ENCODE measurements at places on chromosomes 16 and 17.

GRCh38 chr17:77465358-77466041 lies 324.7 kb downstream of the SEC14L1 start:
- DNase-seq, result peak; percentile 68

DNA sequence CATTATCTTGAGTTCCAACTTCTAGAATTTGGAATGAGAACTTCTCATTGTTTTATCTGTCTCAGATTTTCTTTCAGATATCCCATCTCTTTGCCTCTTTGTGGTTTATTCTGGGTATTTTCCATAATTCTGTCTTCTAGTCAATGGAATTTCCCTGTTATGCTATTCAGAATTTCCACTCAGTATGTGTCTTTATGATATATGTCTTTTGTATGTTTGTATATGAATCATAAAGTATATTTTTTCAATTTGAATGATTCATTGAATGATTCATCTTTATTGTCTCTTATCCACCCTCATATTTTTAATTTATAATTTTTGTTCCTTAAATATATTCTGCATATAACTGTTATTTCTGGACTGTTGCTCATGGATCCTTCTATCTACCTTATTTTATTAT lies 729.7 kb upstream of the GOT2 start:
- DNase-seq, result no peak

DNA sequence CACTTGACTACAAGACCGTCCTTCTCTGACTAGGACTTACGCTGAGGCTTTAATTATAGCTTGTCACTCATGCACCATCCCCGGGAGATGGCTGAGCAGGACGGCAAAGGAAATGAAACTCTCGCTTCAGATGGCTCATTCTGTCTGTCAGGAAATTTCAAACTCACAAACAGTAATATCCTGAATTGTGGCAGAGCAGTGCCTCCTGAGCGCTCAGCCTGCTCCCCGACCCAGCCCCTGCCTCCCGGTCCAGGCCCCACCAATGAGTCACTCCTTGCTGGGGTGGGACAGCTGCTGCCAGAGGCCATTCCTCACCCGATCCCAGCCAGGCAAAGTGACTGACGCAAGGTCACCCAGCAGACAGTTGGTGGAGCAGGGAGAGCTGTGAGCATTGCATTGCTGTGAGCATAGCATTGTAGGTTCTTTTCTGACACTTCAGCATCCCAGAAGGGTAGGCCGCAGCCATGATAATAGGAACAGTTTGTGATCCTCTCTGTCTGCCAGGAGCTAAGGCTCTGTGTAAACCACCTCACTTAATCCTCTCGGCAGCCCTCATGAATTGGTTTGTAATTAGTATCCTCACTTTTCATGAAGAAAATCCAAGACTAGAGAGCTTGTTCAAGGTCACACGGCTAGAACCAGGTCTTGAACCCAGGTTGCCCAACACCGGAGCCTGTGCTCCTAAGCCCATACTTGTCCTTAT lies 20.9 kb downstream of the CCDC182 start:
- no peak for DNase-seq

- DNase-seq, result no peak
These were observed 14.1 kb downstream of the METRNL start for GRCh38 chr17:83093506-83093905.

- DNase-seq, result peak; percentile 89
These were observed 138.2 kb upstream of the COX10 start for GRCh38 chr17:13931111-13931526.

DNA sequence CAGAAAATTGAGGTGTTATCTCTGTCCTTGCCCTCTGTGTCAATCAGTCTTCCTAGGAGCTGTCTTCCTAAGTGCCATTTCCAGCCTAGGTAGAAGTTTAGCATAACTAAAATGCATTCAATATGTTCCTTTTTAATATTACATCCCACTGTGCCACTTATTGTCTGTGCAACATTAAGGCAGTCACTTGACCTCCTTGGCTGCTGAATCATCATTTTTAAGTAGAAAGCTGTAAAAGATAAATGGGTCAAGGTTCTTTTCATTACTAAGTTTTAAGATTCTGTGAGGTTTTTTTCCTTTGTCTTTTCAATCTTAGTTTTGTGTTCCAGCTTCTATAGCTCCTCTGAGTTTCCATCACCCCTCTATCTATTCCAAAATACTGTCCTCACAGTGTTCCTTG lies 371.9 kb upstream of the SOX9 start:
- DNase-seq, result no peak

DNA sequence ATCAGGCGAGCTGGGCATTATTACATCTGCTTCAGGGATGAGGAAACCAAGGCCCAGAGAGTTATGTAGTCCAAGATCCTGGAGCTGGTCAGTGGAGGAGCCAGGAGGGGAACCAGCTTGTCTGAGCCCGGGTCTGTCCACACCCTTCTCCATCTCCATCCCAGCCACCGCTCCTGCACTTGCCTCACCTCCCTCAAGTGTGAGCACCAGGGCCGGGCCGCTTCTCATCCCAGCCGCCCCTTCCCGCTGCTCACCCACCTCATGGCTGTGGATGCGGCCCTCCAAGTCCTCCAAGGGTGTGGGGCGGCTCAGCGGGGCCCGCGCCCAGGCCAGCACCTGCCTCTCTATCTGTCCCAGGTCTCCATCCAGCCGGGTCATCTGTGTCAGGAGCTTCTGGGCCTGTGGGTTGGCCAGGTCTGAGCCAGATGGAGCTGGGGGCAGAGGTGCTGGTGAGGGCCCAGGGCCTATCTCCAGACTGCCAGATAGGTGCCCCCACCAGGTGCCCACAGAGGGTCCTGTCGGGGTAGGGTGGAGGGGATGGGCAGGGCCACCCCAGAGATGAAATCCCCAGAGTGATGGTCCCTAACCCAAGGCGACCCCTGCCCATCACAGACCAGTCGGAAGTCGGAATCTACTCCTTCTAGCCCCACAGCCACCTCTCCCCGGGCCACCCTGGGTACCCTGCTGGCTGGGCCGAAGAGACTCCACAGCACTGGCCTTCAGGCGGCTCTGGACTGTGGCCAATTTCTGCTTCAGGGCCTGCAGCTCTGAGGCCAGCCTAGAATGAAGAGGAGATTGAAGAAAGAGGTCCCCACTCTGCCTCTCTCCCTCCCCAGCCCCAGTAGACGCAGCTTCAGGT lies 9.4 kb downstream of the EVPL start:
- DNase-seq, result no peak

GRCh38 chr17:67200727-67201301 lies 44.2 kb downstream of the HELZ start:
- DNase-seq, result no peak

- DNase-seq, result no peak
These were observed 97.8 kb downstream of the CLEC16A start for GRCh38 chr16:11042191-11042590.

- no peak for DNase-seq
These were observed 183.0 kb downstream of the RBFOX3 start for GRCh38 chr17:79427621-79428539.

GRCh38 chr17:61662186-61662585 lies 71.2 kb upstream of the NACA2 start:
- DNase-seq, result no peak

GRCh38 chr16:10552998-10553491 lies 27.4 kb downstream of the EMP2 start:
- no peak for DNase-seq

DNA sequence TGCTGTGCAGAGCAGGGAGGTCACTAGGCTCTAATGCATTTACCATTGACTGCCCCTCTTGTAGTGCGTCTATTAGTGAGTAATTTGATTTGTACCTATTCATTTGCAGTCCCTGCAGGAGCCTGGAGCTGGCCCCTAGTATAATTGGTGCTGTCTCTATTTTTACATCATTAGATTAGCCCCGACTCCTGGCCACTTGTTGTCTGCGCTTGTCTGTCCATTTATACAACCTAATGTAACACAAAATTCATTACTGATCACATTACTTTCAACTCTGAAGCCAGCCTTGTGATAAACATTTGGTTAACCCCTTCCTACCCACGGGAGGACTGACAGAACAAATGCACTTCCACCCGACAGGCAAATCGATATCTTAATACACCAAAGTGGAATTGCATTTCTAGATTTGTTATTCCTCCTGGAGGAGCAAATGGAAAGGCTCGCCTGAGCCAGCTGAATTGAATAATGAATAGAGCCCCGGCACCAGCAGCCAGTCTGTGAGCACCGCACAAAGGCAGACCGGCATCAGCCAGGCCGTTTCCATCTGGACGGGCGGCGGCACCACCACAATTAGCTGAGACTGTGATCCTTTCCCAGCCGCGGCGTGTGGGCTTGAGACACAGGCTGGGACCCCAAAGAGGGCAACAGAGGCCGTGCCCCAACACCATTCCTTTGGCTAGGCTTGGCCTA lies 18.7 kb upstream of the TBX2 start:
- no peak for DNase-seq

DNA sequence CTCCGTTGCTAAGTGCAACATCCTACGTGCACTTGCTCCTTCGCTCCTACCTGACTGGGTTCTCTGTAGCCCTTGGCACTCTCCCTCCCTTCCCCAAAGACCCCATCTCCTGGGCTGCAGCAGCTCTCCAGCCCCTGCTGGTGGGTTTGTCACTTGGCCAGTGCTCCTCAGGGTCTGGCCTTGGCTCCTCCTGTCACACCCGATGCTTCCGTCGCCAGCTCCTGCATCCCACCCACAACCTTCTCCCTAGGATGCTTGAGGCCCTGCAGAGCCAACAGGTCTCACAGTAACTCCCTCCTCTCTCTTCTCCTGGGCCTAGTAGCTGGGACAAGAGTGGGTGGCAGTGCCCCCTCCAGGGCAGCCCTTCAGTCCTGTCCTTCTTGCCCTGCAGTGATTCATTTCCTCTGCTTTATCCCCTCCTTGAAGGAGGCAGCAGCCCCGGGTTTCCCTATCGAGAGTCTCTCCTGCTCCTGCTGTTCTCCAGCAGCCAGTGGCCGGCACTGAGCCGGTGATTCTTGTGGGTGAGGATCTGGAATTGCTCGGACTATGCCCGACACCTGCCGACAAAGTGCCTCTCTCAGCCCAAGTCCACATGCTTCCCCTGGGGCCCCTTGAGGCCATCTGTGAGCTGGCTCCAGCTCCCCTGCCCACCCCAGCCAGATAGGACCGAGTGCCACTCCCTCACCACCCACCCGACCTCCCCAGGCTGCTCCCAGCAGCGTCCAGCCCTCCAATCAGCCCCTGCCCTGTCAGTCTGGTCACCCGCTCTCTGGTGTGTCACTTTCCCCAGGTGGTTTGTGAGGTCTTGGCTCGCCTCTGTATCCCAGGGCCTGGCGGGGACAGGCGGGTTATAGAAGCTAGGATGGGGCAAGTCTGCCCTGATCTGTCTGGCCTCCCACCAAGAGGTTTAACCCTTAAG lies 3.8 kb downstream of the LITAFD start:
- DNase-seq, result no peak

DNA sequence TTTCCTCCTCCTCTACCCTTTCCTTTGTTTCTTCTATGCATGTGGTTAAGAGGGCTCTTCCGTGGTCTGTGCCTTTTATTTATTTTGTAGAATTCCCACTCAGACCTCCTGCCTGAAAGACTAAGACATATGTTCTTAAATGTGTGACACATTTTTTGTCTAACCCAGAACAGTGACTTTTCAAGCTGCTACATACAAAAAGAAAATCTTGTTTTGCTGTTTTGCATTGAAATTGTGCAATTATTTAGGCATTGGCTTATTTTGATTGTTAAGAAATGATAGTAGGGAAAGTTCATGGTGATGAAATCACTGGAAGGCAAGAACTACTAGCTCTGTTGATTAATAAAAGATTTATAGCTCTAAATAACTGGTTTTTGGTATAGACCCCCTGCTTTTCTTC lies 76.8 kb downstream of the TUBD1 start:
- DNase-seq, result peak; percentile 70

DNA sequence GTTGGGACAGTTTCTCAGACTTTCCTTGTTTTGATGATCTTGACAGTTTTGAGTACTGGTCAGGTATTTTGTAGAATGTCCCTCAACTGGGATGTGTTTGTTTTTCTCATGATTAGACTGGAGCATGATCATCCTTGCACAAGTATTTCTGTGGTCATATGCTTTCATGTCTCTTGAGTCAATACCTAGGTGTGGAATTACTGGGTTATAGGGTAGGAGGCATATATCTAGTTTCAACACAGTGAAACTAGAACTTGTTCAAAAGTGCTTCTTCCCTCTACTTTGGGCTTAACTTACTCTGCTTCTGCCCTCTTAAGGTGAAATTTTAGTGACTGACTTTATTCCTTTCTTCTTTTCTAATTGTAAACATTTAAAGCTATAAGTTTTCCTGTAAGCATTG lies 30.1 kb downstream of the IKZF3 start:
- no peak for DNase-seq

DNA sequence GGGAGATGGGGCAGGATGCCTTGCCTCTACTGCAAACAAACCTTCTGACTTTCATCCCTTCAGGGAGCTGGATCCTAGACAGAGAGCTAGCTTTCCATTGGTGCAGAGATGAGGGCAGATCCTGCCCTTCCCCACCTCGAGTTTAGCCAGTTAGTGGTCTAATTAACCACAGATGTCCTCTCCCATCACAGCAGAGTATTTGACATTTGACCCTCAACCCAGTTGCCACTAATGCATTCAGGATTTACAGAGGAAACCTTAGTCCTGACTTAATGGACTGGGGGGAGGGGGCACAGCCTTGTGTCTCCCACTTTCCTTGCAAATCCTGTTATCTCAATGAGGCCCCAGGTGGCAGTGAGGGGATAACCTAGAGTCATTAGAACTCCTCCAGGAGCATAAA lies 10.2 kb downstream of the PIP4K2B start:
- peak; percentile 22 for DNase-seq

DNA sequence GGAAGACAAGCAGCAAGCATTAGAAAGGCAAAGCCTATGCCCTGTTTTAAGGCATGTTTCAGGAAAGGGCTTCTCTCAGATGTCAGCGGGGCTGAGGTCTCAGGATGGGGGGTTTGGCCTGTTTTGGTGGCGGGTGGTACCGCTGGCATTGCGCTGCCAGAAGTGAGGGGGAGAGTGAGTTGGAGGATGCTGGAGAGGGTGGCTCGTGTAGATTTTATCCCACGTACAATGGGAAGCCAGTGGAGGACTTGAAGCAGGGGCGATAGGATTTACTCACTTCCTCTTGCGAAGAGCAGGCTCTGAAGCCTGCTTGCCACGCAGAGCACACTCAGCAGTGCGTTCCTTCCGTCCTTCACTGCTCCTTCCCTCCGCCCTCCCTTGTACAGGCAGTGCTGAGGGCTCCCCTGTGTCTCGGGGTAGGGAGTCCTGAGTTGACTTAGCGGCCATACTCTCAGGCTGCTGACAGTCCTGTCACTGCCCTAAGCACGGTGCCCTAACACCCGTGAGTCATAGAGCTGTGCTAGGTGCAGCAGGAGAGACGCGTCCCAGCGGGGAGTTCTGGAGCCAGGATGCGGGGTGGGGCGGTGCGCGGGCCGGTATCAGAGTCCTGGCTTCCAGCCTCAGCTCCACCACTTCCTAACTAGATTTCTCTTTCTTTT lies 113.1 kb downstream of the SNX29 start:
- peak; percentile 67 for DNase-seq

- DNase-seq, result peak; percentile 97
These were observed 1.4 kb downstream of the WIPI1 start for GRCh38 chr17:68455901-68456338.

GRCh38 chr17:14818469-14818868 lies 446.7 kb downstream of the PMP22 start:
- DNase-seq, result no peak

Measured in AG10803 (cell line).